GM19239 (cell line): ENCODE measurements at places on chromosomes 5 and 9.

- no peak for DNase-seq
These were observed 50.7 kb downstream of the PRRC1 start for GRCh38 chr5:127568166-127568565.

- no peak for DNase-seq
These were observed 8.5 kb upstream of the MGAT1 start for GRCh38 chr5:180810959-180811622.

- DNase-seq: no peak
These were observed 62.9 kb upstream of the DMRTA1 start for GRCh38 chr9:22383718-22384117.

DNA sequence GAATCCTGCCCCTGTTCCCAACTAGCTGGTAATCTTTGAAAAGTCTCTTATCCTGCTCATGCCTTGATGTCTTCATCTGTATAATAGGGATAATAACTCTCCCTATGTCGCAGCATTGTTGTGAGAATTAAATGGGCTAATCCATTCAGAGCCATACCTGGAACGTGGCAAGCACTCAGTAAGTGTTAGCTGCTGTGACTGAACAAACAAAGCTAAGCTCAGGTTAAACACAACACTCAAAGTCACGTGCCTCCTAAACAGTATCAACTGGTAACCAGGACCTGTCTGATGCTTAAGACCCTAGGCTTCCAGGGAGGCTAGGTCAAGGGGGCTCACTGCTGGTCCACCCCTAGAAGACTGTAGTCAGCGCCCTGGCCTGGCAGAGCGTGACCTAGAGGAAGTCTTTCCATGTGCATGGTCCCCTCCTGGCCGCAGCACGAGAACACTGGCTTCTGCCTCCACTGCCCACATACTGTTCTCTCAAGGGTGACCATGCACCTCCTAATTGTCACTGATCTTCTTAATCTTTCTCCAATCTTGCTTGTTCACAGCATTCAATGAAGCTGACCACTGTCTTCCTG is 211.1 kb downstream of the TTLL11 start:
- DNase-seq: no peak

DNA sequence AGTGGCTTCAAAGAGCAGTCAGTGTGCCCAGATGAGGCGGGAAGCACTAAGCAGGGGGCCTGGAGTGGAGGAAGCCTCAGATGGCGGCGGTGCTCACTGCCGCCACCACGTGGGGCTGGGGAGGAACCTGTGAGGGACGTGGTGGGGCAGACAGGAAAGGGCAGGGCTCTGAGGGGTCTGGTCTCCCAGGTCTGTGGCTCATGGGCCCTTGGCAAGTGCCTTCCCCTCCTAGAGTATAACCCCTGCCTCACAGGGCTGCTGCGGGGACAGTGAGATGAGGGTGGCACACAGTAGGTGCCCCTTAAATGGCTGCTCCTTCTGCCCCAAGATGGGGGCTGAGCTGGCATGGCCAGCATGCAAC is 26.6 kb downstream of the NR5A1 start:
- peak; percentile 80 for DNase-seq

GRCh38 chr5:1468247-1468612 is 23.0 kb upstream of the SLC6A3 start:
- no peak for DNase-seq

DNA sequence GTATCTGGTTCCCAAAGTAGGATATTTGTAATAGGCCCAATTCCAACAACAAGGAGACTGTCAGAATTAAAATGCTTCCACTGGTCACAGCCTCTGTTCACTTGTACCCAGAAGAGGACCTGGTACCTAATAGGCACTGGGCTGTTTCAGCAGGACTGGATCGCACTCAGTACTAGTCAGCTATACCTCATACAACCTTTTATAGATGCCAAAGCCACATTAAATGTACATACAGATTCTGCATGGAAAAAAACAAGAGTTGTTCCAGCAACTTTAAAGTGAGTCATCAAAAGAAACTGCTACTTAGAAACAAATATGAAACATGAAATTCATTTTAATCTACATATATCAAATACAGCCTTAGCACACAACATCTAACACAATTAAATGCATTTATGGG is 87.5 kb downstream of the GPR21 start:
- no peak for DNase-seq

DNA sequence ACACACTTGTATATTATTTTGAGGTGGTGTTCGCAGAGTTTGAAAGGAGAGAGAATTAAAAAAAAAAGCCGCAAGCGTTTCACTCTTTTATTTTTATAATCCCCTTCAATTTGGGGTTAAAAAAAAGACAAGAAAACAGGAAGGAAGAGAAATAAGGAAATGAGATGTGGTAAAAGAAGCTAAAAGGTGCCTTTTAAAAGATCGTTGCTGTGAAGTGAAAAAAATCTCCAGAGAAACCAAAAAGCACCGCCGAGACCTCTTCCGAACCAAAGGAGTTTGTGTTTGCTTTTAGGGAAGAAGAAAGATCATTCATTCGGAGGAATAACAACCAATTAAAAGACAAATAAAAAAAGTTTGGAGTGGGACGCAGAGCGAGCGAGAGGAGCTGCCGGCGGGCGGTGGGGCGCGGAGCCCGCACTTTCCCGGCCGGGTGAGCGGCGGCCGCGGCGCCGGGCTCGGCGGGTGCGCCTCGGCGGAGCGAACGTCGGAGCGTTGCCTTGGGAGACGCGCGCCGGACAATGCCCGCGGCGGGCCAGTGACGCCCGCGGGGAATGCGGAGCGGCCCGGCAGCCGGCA is 355 bp downstream of the TLE4 start:
- DNase-seq: no peak

DNA sequence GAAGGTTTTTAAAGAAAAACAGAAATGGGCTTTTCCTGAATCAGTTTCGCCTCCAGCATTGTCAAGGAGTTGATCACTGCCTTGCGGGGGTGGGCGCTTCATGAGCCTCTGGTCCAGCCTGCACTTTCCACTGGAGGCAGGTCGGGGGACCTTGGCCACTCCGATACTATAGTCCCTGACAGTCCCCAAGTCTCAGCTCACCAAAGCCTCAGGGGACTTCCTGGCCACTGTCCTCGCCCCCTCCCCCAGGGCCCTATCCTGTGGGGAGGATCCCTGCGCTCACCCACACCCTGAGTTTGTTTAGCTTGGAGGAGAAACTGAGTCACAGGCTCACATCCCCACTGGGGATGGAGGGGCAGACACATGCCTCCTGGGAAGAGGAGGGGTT is 1.4 kb downstream of the SLC6A19 start:
- no peak for DNase-seq

DNA sequence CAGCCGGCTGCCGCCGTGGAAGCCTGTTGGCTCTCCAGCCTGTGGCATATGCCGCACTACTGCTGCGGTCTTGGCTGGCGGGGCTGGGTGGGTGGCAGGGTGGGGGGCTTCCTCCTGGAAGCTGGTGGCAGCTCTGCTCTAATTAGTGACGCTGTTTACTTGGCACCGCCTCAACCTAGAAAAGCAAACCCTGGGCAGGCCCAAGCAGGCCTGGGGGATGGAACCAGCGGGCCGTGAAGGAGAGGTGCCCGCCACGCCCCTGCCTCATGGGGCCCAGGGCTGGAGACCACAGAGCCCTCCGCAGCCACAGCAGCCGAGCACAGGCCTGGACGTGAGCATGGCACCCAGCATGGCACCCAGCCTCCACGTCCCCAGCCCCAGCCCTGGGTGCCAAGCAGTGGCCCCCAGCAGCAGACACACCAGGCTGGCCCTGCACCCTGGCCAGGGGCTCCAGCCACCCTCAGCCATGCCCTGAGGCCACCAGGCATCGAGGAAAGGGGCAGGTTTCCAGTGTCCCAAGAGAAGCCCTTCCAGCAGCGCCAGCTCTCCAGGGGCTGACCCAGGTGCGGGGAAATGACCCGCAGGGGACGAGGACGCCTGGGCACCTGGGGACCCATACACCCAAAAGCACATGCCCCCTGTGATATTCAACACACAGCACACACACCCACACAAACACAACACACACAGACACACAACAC is 5.4 kb upstream of the CCDC187 start:
- DNase-seq: no peak

DNA sequence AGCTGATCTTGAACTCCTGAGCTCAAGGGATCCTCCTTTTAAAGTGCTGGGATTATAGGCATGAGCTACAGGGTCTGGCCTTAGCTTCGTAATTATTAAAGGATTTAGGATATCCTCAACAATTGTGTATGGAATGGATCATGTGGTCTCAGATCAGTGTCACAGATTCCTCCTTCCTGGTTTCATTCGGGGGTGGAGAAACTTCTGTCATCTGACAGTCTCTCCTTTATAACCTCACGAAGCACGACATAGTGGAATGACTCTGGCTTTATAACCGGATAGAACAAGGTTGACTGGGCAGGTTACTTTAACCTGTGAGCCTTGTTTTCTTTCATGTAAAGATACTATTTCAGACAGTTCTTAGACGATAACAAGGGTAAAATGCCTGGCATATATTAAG is 4.4 kb upstream of the GNG10 start:
- DNase-seq: no peak

- DNase-seq: no peak
These were observed 836.2 kb downstream of the DNAH5 start for GRCh38 chr5:13108265-13108664.

DNA sequence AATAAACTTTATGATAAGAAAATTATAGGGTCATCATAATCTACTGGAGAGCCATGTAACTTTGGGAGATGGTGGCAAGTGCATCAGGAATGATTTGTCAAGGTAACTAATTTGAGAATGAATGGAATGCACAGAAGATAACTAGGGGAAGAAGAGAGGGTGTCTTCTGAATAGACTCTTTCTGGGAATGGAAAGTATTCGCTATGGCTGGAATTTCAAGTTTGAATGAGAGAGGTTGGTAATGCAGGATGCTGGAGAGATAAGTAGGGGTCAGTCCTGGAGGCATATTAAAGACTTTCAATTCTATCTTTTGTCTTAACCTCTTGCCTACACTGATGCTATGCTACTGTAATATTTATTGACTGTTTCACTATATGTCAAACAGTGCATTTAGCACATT is 714.2 kb downstream of the CETN3 start:
- DNase-seq: no peak

- DNase-seq: no peak
These were observed 22.4 kb upstream of the DEPDC1B start for GRCh38 chr5:60722416-60722815.

DNA sequence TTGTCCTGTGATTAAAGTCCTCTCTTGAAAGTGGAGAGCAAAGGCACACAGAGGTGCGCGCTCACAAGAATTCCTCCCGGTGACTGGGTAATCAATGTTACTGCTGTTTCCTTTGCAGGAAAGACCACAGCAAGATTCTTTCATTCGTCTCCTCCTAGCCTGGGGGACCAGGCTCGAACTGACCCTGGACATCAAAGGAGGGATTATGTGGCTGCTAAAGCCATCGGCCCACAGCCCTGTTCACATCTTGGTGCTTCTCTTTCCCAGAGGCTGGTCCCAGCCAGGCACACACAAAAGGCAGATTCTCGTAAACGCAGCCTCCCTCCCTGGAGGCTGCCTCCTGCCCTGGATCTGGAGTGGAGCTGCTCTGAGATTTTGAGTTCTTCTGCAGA is 230.9 kb downstream of the FANCC start:
- no peak for DNase-seq

DNA sequence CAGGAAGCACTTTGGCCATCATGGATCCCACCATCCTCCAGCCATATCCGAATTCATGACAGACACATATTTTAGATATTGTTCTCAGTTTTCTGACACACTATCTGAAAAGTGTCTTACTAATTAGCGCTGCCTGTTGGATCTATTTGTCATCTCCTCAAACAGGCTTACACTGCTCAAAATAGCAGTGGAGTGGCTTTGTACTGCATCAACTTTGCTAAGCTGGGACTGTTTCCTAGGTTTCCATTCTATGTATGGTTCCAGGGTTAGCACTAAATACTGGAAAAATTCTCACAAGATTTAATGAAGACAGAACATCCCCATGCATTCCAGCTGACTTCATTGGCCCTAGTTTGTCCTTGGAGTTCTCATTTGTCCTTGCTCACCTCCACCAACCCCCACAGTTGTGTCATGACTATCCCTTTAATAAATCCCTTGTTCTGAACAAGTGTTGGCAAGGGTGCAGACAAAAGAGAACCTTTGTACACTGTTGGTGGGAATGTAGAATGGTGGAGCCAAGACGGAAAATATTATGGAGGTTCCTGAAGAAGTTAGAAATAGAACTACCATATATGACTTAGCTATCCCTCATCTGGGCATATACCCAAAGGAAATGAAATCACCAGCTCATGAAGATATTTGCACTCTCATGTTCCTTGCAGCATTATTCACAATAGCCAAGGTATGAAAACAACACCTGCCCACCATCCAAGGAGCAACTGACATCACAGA is 136.5 kb upstream of the RAI14 start:
- DNase-seq: no peak

DNA sequence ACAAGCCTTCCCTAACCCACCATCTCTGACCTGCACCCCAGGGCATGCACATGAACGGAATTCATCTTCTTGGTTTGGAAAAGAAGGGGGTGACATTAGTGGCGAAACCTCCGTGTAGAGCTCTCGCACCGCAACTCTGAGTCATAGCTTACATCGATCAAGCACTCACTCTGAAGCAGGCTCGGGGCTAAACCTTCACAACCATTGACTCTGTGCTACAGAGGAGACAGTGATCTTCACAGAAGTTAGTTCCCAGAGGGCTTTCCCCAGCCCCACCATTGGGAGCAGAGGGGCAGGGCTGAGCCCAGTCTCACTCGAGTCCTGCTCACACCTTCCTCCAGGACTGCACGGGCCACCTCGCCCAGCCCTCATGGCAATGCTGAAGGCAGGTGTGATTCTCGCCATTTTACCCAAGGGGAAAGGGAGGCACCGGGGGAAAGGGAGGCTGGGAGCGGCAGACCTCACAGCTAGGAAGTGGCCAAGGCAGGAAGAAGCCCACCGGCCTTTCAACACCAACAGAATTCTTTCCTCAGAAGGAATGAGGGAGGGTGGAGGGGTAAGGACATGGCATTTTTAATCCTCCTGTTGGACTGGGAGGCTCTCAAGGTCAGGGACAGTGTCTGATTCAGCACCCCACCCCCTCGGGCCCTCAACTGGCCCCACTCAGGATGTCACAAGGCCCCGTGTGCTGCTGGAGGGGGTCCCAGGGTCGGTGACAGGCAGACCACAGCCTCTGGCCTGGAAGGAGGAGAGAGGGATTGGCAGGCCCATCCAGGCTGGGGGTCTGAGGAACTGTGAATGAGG is 25.9 kb upstream of the IL17B start:
- DNase-seq: no peak

- DNase-seq: no peak
These were observed 103.3 kb upstream of the BOD1 start for GRCh38 chr5:173719731-173720082.

DNA sequence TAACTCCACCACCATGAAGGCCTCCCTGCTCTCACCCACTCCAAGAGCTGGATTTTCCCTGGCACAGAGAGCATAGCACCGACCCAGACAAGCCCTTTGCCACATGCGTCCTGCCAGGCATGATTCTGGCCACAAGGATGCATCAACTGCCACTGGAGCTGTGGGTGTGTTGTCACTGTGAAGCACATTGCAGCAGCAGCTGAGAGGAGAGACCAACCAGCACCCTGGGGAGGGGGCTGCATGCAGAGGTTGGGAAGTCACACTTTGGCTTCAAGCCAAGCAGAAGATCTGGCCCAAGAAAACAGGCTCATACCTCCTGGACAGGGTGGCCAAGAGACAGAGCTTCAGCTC is 22.6 kb upstream of the PTGES start:
- DNase-seq: no peak
